Stimulated activated CD4-positive, alpha-beta T cell treated with anti-CD3 and anti-CD28 coated beads, Interleukin-15, amount 100 ng/mL, for 1 hour (primary cell): ENCODE measurements at places on chromosomes 3 and 15.

DNA sequence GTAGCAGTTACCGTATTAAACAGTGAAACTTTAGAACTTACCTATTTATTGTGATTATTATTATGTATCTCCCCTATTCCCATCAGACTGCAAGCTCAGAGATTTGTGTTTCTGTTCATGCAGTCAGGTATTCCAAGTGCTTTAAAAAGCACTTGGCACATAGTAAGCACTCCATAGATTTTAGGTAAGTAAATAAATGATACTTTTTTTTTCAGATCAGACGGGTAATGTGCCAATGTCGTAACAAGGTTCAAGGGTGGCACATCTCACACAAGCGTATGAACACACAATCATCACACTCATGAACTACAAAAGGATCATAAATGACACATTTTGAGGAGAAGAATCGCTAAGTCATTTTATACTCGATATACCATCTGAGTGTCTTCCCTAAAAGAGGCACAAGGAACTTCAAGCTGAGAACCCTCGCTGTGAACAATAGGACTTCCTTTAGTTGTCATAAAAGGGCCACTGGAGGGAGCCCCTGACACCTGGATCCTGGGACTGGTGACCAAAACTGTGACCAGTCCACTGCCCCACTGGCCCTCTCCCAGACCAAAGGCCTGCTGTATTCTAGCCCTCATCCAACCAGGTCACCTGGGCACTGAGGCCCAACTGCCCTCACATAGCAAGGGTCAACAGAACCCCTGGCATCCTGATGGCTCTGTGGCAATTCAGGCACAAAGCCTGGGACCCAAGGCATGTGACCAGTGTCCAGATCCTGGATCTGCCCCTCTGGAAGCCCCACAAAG, 32.1 kb downstream of the KIF9 start:
- DNase-seq = no peak

- no peak for DNase-seq
These were observed 245.9 kb downstream of the NAALADL2 start for GRCh38 chr3:175105066-175105465.

GRCh38 chr15:29870495-29871151, 48.4 kb upstream of the TJP1 start:
- no peak for DNase-seq

DNA sequence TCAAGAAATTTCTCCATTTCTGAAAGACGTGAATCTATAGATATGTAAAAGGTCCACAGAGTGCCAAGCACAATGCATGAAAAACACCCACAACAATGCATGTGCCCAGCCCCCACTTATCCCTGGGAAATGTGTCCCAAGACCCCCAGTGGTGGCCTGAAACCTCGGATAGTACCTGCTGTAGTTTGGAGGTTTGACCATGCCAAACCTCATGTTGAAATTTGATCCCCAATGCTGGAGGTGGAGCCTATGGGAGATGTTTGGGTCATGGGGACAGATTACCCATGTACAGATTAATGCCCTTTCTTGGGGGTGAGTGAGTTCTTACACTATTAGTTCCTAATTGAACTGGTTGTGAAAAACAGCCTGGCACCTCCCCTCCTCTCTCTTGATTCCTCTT, 21.4 kb upstream of the MYZAP start:
- DNase-seq = no peak

DNA sequence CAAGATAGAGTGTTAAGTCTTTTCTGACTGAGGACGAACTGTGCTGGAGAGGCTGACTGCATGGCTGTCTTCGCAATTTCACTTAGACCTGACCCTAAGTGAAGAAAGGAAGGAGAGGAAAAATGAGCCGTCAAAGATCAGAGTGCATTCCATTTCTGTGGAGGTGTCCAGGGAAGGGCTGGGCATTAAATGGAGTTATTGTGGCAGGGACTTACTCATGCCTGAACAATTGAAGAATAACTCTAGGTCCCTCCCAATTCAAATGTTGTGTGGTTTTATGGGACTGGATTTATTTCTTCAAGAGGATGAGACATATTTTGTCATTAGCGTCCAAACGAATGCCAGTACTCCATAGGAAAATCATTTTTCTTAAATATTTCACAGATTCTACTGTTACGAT, 187.3 kb upstream of the CFAP20DC start:
- no peak for DNase-seq
